Activated T-helper 1 cell treated with anti-CD3 and anti-CD28 coated beads, Interleukin-12 subunit alpha, Interleukin-12 subunit beta, Interleukin-2, Interleukin-4 antibody, amounts not matched to agents 30 ng/mL and 10 ng/mL and 1 ng/mL, durations not matched to agents 14 hours and 24 hours and 36 hours (primary cell): ENCODE measurements at places on chromosomes 5 and 9. TPM values are rescaled to one million over a fixed set of nuclear protein-coding genes. Genes with fewer than 3 reads are reported as not detected.

GRCh38 chr5:157689942-157690689 is 18.8 kb downstream of the C5orf52 start:
- no peak for DNase-seq
- no peak overlapping the region for H3K27ac ChIP-seq
- no peaks in the 10 kb centered on the region for H3K27me3 ChIP-seq
- no peaks in the 10 kb centered on the region for H3K36me3 ChIP-seq
- no peak overlapping the region for H3K4me3 ChIP-seq

DNA sequence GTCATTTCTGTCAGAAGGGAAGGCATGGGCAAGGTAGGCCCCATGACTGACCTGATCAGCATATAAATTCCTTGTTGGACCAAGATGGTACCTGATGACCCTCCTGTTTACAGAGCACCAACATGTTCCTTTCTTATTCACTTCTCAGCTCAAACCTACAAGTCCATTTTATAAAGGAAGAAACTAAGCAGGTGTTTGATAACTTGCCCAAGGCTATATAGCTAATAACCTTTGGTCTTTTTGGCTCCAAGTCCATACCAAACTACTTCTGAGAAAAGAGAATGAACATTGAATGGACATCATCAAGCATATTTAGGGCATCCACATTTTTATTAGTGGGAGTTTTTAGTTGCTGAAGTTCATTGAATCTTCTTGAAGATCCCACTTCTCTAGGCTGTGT is 125.2 kb downstream of the GALNT10 start:
- no peak for DNase-seq
- no peak overlapping the region for H3K4me3 ChIP-seq
- peaks cover 32% of the 10 kb centered on the region for H3K4me1 ChIP-seq
- H3K27ac ChIP-seq, result no peak overlapping the region
- H3K27me3 ChIP-seq, result no peaks in the 10 kb centered on the region
- peaks cover 10% of the 10 kb centered on the region for H3K36me3 ChIP-seq

NEK6 gene
- total RNA-seq, result 17.4 and 21.0 TPM in 2 replicates

GRCh38 chr5:78541086-78541654 is 107.4 kb downstream of the LHFPL2 start:
- H3K4me3 ChIP-seq, result no peak overlapping the region
- no peak for DNase-seq
- H3K36me3 ChIP-seq, result no peaks in the 10 kb centered on the region
- no peaks in the 10 kb centered on the region for H3K4me1 ChIP-seq
- no peak overlapping the region for H3K27ac ChIP-seq

DNA sequence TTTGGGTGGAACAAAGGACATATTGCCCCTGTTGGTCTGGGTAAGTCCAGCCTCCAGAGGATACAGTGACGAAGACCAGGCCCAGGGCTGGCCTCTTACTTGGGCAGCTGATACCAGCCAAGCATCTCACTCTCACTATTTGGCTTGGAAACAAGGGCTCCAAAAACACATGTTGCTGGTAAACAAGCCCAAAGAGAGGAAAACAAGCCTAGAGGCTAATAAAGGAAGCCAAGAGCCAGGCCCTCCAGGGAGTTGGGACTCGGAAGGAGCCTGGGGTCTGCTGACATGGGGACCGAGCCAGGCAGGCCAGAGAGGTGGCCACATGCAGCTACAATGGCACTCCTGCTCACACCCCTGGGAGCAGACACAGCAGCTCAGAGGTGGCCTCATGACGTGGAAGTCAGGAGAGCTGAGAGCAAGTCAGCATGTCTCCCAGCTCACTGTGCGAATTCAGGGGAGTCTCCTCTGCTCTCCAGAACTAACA is 5.7 kb downstream of the SPARC start:
- no peak overlapping the region for H3K27ac ChIP-seq
- H3K4me3 ChIP-seq, result no peak overlapping the region
- peaks cover under 1% of the 10 kb centered on the region for H3K4me1 ChIP-seq

GRCh38 chr5:124253203-124253810 is 493.1 kb downstream of the ZNF608 start:
- H3K4me1 ChIP-seq, result no peaks in the 10 kb centered on the region
- DNase-seq, result no peak
- no peak overlapping the region for H3K4me3 ChIP-seq
- no peaks in the 10 kb centered on the region for H3K36me3 ChIP-seq

DNA sequence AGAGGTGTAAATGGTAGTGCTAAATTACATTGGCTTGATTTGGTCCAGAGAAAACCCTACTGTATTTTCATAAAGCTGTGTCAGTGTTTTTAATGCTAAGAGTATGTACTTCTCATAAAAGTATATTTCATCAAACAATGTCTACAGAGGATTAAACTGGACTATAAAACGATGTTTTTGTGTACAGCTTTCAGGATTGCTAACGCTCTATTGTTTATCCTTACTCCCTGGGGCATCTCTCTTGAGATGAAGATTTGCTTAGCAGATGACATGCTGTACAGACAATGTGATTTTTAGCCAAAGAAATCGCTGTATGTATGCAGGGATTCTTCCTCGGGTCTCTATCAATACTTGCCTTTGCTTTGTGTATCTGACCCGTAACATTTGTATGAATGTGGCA is 216.0 kb downstream of the FBXL7 start:
- no peaks in the 10 kb centered on the region for H3K4me1 ChIP-seq
- H3K27me3 ChIP-seq, result no peaks in the 10 kb centered on the region
- no peak for DNase-seq
- H3K27ac ChIP-seq, result no peak overlapping the region

DNA sequence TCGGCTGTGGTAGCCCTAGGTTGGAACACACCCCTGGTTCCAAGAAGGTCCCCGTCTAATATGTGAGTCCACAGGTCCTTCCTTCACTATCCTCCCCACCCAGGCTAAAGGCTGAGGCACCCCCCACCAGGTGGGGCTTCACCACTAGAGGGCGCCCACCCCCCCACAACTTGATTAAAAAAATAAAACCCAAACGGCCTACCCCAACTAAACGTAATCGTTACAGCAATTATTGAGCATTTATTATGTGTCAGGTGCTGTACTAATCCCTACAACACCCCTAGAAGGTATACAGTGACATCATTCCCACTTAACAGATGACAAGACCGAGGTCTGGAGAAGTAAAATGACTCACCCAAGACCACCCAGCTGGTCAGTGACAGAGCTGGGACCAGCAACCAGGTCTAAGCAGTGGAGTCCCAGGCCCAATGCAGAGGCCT is 65.0 kb downstream of the FGF18 start:
- no peak overlapping the region for H3K27ac ChIP-seq
- no peak for DNase-seq
- H3K4me1 ChIP-seq, result peaks cover 6% of the 10 kb centered on the region
- H3K4me3 ChIP-seq, result no peak overlapping the region
- H3K36me3 ChIP-seq, result no peaks in the 10 kb centered on the region
- peaks cover 4% of the 10 kb centered on the region for H3K27me3 ChIP-seq

DNA sequence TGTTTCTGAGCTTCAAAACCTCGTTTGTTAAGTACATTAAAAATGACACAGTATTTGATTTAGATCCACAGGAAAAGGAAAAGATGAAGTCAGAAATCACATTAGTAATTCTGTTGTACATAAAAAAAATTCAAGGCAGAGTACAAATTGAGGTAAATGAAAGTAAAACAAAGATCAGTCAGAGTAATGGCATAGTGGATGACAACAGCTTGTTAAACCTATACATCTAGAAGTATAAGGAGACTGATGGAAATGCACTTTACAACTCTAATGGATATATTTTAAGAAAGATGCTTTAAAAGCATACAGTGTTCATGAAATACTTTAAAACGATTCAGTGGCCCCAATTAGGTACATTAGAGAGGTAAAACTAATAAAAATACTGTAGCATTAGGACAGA is 631.3 kb upstream of the SEMA6A start:
- no peaks in the 10 kb centered on the region for H3K36me3 ChIP-seq
- no peaks in the 10 kb centered on the region for H3K4me1 ChIP-seq
- DNase-seq, result no peak
- no peak overlapping the region for H3K27ac ChIP-seq
- no peaks in the 10 kb centered on the region for H3K27me3 ChIP-seq
- no peak overlapping the region for H3K4me3 ChIP-seq

DNA sequence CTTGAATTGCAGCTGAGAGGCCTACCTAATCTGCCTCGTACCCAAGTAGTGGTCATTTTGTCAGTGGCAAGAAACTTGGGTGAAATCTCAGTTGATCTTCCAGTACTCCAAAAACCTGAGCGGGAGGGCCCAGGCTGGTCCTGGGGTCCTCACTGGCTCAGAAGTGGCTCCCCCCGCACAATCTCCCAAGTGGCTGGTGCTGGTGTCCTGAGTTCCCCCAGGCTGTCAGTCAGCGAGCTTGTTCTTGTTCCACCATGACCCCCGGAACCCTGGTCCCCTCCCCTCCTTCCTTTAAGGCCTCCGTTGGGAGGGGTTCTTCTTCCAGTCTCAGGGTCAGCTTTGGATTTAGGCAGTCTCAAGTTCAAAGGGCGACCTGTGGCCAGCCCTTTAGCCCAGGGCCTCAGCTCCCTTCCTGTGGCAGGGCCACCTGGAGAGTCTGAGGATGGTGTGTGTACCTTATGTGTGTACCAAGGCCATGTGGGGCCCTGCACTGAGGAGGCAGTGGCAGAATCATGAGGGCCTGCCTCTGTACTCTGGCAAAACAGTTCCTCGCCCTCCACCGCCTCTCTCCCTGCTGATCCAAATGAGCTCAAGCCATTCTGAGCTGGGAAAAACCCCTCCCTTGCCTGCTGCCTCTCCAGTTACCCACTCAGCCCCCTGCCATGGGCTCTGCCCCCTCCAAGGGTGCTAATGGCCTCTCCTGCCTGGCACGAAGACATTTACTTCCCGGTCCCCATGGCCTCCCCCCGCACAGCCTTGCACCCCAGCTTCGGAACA is 4.5 kb upstream of the DBN1 start:
- H3K4me3 ChIP-seq, result no peak overlapping the region
- peaks cover 50% of the 10 kb centered on the region for H3K4me1 ChIP-seq
- H3K27me3 ChIP-seq, result peaks cover 12% of the 10 kb centered on the region
- H3K36me3 ChIP-seq, result peaks cover 6% of the 10 kb centered on the region
- no peak for DNase-seq

PCDHB3 gene
- not detected in 2 replicates for total RNA-seq

DNA sequence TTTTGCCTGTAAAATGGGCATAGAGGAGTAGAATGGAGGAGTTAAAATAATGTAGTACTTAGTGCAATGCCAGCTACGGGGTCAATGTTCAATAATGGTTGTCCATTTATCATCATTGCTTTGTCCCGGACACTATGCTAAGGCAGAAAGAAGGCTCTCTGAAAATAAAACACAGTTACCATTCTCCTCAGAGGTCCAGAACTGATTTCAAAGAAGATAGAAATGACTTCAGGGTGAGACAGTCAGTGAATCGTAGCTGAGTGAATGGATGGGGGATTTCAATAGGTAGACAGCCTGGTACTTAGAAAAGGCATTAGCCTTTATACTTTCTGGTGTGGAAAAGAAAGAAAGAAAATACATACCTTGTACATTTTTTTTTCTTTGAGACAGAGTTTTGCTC is 1.2 kb upstream of the AK3 start:
- no peaks in the 10 kb centered on the region for H3K27me3 ChIP-seq
- DNase-seq, result no peak

GRCh38 chr5:4082966-4083564 is 487.4 kb downstream of the IRX1 start:
- no peaks in the 10 kb centered on the region for H3K27me3 ChIP-seq
- H3K4me1 ChIP-seq, result no peaks in the 10 kb centered on the region
- H3K36me3 ChIP-seq, result no peaks in the 10 kb centered on the region
- H3K4me3 ChIP-seq, result no peak overlapping the region

DNA sequence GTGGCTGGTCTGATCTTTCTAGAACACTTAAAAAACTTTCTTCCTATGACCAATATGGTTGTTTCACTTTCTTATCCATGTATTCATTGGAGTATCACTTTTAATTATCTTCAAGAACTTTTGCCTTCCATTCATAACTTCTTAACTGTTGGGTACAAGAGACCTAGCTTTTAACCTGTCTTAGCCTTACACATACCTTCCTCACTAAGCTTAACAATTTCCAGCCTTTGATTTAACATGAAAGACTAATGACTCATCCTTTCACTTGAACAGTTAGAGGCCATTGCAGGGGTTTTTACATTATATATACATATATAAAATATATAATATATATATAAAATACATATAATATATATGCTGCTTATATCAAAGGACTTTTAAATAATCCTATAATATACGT is 57.9 kb downstream of the ABHD17B start:
- DNase-seq, result no peak
- peak overlapping the region; percentile 72 for H3K27ac ChIP-seq
- H3K4me1 ChIP-seq, result peaks cover 9% of the 10 kb centered on the region
- no peaks in the 10 kb centered on the region for H3K27me3 ChIP-seq
- H3K36me3 ChIP-seq, result peaks cover 2% of the 10 kb centered on the region

NIM1K gene
- 0.39 and 0.67 TPM in 2 replicates for total RNA-seq

DNA sequence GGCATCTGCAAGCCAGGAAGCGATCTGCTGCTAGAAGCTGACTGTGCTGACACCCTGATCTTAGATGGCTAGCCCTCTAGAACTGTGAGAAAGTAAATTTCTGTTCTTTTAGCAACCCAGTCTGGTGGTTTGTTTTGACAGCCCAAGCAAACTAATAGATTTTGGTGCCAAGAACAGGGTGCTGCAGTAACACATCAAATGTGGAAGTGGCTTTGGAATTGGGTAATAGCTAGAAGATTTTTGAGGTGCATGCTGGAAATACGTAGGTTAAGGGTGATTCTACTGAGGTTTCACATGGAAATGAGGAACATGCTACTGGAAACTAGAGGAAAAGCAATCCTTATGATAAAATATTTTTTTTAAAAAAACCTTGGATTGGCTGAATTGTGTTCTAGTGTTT is 153.5 kb upstream of the SH3GL2 start:
- H3K36me3 ChIP-seq, result no peaks in the 10 kb centered on the region
- no peak overlapping the region for H3K4me3 ChIP-seq
- no peaks in the 10 kb centered on the region for H3K27me3 ChIP-seq
- DNase-seq, result no peak
- no peaks in the 10 kb centered on the region for H3K4me1 ChIP-seq

- DNase-seq, result no peak
- no peak overlapping the region for H3K4me3 ChIP-seq
- H3K36me3 ChIP-seq, result peaks cover 3% of the 10 kb centered on the region
- peaks cover 11% of the 10 kb centered on the region for H3K4me1 ChIP-seq
- peaks cover 8% of the 10 kb centered on the region for H3K27me3 ChIP-seq
- H3K27ac ChIP-seq, result no peak overlapping the region
These were observed 266.8 kb downstream of the ARHGEF28 start for GRCh38 chr5:73892806-73893205.

AMBP gene
- total RNA-seq, result not detected in 2 replicates
